ENCODE measurements at places on chromosomes 1 and 21.

- H3K27ac ChIP-seq, result no peak overlapping the region
- no peak for DNase-seq
- H3K36me3 ChIP-seq, result no peaks in the 10 kb centered on the region
- H3K27me3 ChIP-seq, result no peaks in the 10 kb centered on the region
These were observed 124.9 kb downstream of the KCNK1 start for GRCh38 chr1:233738850-233739249.

DNA sequence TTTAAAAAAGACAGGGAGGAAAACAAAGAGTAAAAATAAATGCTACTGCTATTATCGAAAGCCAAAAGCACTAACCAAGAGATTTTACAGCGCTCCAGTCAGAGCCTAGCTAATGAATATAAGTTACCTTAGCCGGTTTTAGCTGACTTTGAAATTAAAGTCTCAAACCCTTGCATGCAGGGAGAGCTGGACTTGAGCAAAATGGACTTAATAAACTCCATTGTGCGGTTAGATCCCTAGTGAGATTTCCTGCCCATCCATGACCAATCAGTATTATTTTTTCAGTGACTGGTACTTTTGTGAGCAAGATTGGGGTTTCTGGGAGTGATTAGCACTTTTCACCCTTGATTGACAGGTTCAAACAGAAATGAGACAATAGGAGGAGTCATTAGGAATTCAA lies 333.4 kb upstream of the ADGRL2 start:
- no peaks in the 10 kb centered on the region for H3K36me3 ChIP-seq
- DNase-seq, result no peak
- no peaks in the 10 kb centered on the region for H3K4me1 ChIP-seq
- no peak overlapping the region for H3K4me3 ChIP-seq
- no peak overlapping the region for H3K27ac ChIP-seq

GRCh38 chr1:198622001-198622400 lies 16.8 kb upstream of the PTPRC start:
- H3K4me3 ChIP-seq, result no peak overlapping the region
- no peaks in the 10 kb centered on the region for H3K4me1 ChIP-seq
- no peaks in the 10 kb centered on the region for H3K36me3 ChIP-seq
- no peak for DNase-seq

GRCh38 chr1:164723296-164723798 lies 164.4 kb downstream of the PBX1 start:
- DNase-seq, result peak; percentile 39
- H3K4me3 ChIP-seq, result no peak overlapping the region
- H3K36me3 ChIP-seq, result no peaks in the 10 kb centered on the region
- no peak overlapping the region for H3K27ac ChIP-seq
- no peaks in the 10 kb centered on the region for H3K27me3 ChIP-seq

DNA sequence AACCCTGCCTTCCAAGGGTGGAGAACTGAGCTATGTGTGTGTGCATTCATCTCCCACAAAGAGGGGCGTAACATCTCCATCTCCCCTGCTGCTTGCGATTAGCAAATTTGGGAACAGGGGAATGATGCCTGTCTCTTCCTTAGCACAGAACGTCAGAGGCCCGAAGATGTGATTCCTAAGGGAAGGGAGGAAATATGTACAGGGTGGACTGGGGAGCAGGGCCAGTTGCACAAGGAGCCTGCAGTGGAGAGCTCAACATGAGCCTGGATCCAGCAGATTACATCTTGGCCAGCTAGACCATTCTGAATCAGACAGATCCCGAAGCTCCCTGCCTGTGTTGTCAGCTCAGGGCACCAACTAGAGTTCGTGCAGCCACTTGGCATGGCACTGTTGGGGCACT lies 118.1 kb downstream of the NGF start:
- no peaks in the 10 kb centered on the region for H3K36me3 ChIP-seq
- H3K27ac ChIP-seq, result no peak overlapping the region
- no peak for DNase-seq
- H3K4me3 ChIP-seq, result no peak overlapping the region

- H3K4me3 ChIP-seq, result no peak overlapping the region
- no peak for DNase-seq
- H3K4me1 ChIP-seq, result no peaks in the 10 kb centered on the region
- H3K36me3 ChIP-seq, result no peaks in the 10 kb centered on the region
- H3K27ac ChIP-seq, result no peak overlapping the region
- H3K27me3 ChIP-seq, result no peaks in the 10 kb centered on the region
These were observed 73.9 kb downstream of the MATN1 start for GRCh38 chr1:30649321-30649991.

DNA sequence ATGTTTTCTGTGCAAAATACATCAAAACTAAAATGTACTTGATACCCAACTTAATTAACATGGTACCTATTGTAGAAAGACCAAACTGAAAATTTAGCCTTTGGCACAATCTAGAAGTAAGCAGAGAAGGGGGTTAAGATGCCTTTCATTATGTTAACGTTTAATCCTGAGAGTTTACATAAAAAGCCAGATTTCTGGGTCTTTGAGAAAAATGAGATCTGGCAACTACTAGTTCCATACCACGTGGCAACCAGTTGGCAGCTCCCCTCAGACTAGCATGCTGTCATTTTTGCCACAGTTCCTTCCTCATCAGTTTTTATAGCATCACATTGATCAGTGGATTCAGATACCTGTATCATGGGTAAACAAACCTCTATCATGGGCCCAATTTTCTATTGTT lies 1.5 kb downstream of the RO60 start:
- H3K27ac ChIP-seq, result no peak overlapping the region
- H3K27me3 ChIP-seq, result no peaks in the 10 kb centered on the region

DNA sequence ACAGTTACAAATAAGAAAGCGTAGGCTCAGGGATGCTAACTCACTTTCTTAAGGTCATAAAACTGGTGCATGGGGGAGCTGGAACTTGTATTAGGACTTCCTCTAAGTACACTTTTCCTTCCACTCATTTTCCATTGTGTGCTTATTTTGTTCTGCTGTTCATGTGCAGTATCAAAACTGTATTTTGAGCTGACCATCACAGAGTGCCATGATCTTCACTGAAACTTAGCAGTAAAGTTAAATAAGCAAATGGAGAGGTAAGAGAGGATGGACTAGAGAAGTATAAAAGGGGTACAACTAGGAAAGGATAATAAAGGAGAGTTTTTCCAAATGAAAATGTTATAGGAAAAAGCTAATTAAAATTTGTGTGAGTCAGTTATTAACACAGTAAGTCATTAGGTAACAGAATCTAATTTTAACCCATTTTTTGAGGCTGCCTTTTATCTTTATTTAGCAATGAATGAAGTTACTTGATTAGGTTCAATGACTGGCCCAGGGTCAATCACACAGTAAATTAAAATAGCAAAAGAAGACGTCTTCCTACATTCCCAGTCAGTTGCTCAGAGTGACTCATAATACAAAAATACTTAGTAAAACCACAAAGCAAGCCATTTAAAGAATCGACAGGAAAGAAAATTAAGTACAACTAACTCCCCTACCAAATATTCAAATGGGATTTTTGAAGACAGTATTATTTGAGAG lies 165.8 kb upstream of the C1orf105 start:
- no peaks in the 10 kb centered on the region for H3K27me3 ChIP-seq
- DNase-seq, result no peak
- H3K4me1 ChIP-seq, result no peaks in the 10 kb centered on the region
- H3K27ac ChIP-seq, result no peak overlapping the region
- no peak overlapping the region for H3K4me3 ChIP-seq
- no peaks in the 10 kb centered on the region for H3K36me3 ChIP-seq

GRCh38 chr1:159214149-159214760 lies 9.6 kb downstream of the ACKR1 start:
- peaks cover 4% of the 10 kb centered on the region for H3K27me3 ChIP-seq
- DNase-seq, result no peak
- no peak overlapping the region for H3K27ac ChIP-seq

DNA sequence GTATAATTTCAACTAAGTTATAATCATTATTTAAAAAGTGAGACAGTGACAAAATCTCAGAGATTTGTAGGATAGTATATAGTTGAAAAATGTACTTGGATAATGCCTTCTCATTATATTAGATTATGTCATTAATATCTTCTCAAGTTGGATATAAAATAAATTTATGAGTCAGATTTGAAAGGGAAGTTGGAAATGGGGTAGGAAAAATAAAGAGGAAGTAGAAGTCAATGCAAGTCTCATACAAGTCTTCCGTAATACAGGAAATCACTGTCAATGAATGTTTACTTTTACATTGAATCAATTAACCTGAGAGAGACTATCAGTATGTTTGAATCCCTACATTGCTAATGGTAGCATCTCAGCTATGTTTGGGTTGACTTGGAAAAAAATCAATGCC lies 16.2 kb upstream of the RNPC3 start:
- H3K27me3 ChIP-seq, result no peaks in the 10 kb centered on the region
- H3K4me1 ChIP-seq, result no peaks in the 10 kb centered on the region
- DNase-seq, result no peak
- no peak overlapping the region for H3K4me3 ChIP-seq
- H3K27ac ChIP-seq, result no peak overlapping the region
- no peaks in the 10 kb centered on the region for H3K36me3 ChIP-seq

GRCh38 chr1:230824919-230825721 lies 43.2 kb downstream of the C1orf198 start:
- no peak overlapping the region for H3K4me3 ChIP-seq
- peak overlapping the region; percentile 5 for H3K27ac ChIP-seq
- H3K27me3 ChIP-seq, result no peaks in the 10 kb centered on the region
- no peaks in the 10 kb centered on the region for H3K36me3 ChIP-seq
- no peaks in the 10 kb centered on the region for H3K4me1 ChIP-seq

GRCh38 chr1:40818264-40818961 lies 34.8 kb downstream of the KCNQ4 start:
- no peaks in the 10 kb centered on the region for H3K27me3 ChIP-seq
- peak; percentile 31 for DNase-seq
- no peaks in the 10 kb centered on the region for H3K4me1 ChIP-seq

- H3K27ac ChIP-seq, result no peak overlapping the region
- no peak overlapping the region for H3K4me3 ChIP-seq
- no peaks in the 10 kb centered on the region for H3K27me3 ChIP-seq
- H3K36me3 ChIP-seq, result no peaks in the 10 kb centered on the region
- no peak for DNase-seq
These were observed 114.6 kb upstream of the KCNJ15 start for GRCh38 chr21:38142224-38142623.

- peaks cover 6% of the 10 kb centered on the region for H3K4me1 ChIP-seq
- H3K36me3 ChIP-seq, result no peaks in the 10 kb centered on the region
- H3K27ac ChIP-seq, result no peak within 1 kb of the TSS
- no peaks in the 10 kb centered on the region for H3K27me3 ChIP-seq
- H3K4me3 ChIP-seq, result peak within 1 kb of the TSS; percentile 51
These were observed at the start of gene LRP8 for GRCh38 chr1:53328009-53328461. TSS of gene LRP8 (minus strand) at chr1:53328070. CDS start at chr1:53327912, 158 bp downstream.

GRCh38 chr1:151978922-151979321 lies 14.7 kb downstream of the S100A10 start:
- H3K4me3 ChIP-seq, result no peak overlapping the region
- H3K27ac ChIP-seq, result no peak overlapping the region
- no peaks in the 10 kb centered on the region for H3K4me1 ChIP-seq
- H3K27me3 ChIP-seq, result no peaks in the 10 kb centered on the region

- peaks cover 16% of the 10 kb centered on the region for H3K4me1 ChIP-seq
- no peak overlapping the region for H3K4me3 ChIP-seq
- H3K27me3 ChIP-seq, result no peaks in the 10 kb centered on the region
- H3K27ac ChIP-seq, result peak overlapping the region; percentile 36
- H3K36me3 ChIP-seq, result no peaks in the 10 kb centered on the region
These were observed 68.1 kb downstream of the VWA5B1 start for GRCh38 chr1:20358761-20359263.

DNA sequence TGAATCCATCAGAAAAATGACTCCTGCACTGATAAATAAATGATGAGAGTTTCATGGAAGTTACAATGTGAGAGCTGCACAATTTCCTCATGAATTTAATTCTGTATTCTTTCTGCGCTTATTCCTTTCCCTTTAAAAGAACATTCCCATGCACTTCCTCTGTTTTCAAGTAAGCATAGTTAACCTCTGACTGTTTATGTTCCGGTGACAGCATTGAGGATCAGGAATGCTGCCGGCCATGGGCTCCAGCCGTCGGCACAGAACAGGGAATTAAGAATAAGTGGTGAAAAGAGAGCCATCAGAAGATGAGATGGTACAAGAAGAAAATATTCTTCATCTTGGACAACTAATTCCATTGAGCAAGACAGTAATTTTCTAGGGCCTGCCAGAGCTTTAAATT lies 65.3 kb downstream of the SUSD4 start:
- H3K27me3 ChIP-seq, result no peaks in the 10 kb centered on the region
- no peaks in the 10 kb centered on the region for H3K4me1 ChIP-seq
- DNase-seq, result no peak
- no peak overlapping the region for H3K27ac ChIP-seq

DNA sequence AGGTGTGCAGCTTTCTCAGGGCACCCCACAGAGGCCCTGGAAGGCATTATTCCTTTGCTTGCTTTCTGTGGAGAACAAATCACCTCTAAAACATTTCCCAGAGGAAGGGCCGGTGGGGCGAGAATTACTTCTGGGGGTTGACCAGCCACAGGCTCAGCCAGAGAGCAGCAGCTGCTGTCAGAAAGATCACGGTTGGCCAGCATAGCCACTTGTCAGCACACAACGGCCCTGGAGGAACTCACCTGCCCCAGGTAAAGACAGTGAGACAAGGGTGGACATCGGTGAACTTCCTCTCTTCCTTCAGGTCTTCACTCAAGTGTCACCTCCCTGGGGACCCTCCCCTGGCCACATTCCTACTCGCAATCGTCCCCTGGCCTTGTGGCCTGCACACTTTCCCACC lies 69.5 kb upstream of the CLDN14 start:
- H3K27ac ChIP-seq, result no peak overlapping the region
- no peaks in the 10 kb centered on the region for H3K27me3 ChIP-seq
- no peak for DNase-seq
- no peak overlapping the region for H3K4me3 ChIP-seq
